Esophagus squamous epithelium (tissue), 5 donors: ENCODE measurements at places on chromosomes 16 and 17.
A peak's percentile ranks its signal among the peaks of the same experiment; 100 is the strongest.

DNA sequence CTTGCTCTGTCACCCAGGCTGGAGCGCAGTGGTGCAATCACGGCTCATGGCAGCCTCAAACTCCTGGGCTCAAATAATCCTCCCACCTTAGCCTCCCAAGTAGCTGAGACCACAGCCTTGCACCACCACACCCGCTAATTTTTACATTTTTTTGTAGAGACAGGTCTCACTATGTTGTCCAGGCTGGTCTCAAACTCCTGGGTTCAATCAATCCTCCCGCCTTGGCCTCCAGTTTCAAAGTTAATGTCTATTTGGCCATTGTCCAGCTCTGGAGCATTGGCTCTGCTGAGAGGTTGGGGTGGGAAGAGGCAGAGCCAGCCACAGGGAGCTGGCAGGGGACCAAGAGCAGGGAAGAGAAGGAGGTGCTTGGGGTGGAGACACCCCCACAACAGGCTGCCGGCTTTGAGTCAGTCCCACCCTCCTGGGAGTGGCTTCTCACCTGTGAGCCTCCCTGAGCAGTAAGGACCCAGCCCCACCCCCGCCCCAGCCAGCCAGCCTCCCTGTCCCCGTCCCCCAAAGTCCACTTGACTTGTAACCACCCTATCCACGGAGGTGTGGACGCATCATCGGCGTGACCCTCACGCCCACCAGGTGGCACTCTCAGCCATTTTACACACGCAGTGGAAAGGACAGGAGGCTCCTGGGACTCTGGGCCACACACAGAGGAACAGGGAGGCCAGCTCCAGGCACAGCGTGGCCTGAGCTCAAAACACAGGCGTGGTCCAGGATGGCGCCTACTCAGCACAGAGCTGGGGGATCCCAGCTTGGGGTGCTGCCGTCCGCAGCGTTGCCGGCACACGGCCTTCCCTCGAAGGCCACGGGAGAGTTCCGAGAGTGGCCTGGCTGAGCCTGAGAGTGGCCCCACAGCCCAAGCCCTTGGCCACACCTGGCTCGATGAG is 22.8 kb upstream of the PVALEF start:
- no peak for DNase-seq

GRCh38 chr17:12519956-12520594 is 145.6 kb upstream of the MYOCD start:
- no peak for DNase-seq

GRCh38 chr17:46001390-46002310 is 2.6 kb downstream of the STH start:
- DNase-seq = no peak

DNA sequence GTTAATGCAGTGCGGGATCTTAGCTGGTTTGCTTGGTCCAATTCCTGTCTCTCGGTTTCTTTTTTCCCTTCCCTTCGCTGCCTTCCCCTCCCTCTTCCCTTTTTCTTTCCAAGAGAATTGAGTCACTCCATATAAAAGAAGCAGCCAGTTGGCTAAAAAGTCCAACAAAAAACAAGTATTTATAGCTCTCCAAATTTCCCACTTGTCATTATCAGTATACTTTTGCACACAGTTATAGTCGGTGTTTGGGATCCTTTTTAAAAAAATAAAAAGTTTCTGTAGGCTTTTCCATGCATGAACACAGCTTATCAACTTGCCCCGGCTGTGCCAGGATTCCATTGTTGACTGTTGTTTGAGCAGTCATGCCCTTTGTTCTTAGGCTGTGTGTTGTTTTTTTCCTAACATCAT is 24.9 kb downstream of the HMOX2 start:
- no peak for DNase-seq

DNA sequence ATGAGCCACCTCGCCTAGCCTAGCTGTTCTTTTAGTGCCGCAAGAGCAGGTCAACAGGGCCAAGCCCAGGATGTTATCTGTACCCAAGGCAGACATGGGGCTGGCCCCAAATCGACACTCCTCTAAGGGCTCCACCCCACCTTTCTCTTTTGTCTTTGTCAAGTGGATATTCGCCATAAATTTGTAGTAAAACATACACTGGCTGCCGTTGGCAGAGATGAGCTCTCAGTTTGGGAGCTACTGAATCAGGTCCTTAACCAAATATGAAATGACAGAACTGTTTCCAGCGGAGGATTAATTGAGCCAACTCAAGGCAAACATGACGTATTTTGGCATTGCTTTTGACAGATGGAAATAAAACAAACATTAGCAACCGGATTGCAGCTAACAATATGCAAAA is 556.9 kb upstream of the CDH5 start:
- no peak for DNase-seq

GRCh38 chr17:66451188-66452149 is 149.1 kb downstream of the PRKCA start:
- DNase-seq = no peak

GRCh38 chr17:21201874-21202273 is 12.1 kb downstream of the TMEM11 start:
- DNase-seq = no peak

- DNase-seq = no peak
Measured at GRCh38 chr17:66351033-66351432, 48.6 kb downstream of the PRKCA start.

DNA sequence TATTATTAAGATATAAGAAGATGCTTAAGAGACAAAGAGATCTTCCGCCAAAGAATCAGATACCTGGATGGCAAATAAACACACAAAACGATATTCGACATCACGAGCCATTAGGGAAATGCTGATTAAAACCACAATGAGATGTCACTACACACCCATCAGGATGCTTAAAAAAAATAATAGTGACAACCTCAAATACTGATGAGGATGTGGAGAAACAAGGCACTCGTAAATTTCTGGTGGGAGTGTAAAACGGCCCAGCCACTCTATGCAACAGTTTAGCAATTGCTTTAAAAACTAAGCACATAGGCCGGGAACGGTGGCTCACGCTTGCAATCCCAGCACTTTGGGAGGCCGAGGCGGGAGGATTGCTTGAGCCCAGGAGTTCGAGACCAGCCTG is 39.4 kb downstream of the TBC1D16 start:
- DNase-seq = no peak

- no peak for DNase-seq
Measured at GRCh38 chr17:43018008-43018853, 4.0 kb downstream of the VAT1 start.

DNA sequence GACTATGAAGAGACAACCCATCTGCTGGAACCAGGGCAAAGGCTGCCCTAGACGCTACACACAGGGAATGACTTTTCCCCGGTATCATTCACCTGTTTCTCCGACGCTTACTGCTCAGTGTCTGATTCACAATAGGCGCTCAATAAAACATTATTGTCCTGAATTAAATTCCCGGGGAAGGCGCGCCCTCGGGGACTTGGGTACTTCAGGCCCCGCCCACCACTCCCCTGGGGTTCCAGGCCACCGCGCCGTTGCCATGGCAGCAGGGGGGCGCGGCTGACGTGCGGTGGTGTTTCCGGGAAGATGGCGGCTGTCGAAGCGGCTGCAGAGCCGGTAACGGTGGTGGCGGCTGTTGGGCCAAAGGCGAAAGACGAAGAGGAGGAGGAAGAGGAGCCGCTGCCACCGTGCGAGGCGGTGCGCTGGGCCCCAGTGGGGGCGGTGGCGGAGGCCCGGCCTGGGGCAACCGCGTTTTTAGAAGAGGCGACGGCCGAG is at the start of gene RUNDC1:
Gene RUNDC1, plus strand, starts transcription at position 292 of the 492 bp plus-strand sequence. Its CDS starts 12 bp downstream, at position 304.
- peak; percentile 54 for DNase-seq

DNA sequence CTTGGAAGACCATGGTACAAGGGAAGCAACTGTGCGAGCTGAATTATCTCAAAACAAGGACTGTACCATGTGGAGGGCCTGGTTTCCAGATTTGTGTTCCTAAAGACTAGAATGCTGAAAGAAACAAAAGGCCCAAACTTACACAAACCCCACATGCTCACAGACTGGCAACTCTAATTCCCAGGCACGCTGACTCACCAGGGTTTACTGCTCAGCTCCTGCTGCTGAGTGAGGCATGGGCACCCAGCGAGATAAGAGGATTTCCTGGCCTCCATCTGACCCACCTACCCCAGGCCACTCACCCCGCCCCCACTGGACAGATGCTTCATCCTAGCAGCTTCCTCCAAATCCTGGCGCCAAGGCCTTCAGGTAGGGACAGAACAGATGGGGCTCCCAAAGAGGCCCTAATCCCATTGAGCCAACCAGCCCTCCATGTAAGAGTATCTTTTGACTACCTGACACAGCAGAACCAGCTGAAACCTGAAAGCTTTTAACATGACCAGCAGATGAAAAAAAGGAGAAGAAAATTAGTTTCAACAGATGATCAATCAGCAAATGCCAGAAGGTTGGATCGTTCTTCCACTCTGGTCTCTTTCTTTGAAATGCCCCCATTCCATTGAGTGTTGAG is 33.9 kb downstream of the DCUN1D3 start:
- DNase-seq = no peak

DNA sequence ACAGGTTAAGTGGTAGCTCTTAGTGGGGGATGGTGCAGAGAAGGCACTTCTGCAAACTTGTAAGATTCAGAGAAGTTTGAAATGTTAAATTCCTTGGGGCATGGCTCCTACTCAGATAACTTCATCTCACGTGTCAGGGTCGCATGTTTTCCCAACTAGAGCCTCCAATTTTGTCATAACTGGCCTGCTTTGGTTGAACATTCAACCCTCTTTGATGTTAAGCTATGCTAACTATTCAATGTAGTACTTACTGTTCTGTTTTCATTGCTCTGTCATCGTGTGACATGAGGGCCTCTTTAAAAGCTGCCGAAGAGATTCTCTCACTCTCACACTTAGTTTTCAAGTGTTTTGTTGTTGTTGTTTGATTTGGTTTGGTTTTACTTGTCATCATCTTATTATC is 280.8 kb downstream of the CDH11 start:
- no peak for DNase-seq

DNA sequence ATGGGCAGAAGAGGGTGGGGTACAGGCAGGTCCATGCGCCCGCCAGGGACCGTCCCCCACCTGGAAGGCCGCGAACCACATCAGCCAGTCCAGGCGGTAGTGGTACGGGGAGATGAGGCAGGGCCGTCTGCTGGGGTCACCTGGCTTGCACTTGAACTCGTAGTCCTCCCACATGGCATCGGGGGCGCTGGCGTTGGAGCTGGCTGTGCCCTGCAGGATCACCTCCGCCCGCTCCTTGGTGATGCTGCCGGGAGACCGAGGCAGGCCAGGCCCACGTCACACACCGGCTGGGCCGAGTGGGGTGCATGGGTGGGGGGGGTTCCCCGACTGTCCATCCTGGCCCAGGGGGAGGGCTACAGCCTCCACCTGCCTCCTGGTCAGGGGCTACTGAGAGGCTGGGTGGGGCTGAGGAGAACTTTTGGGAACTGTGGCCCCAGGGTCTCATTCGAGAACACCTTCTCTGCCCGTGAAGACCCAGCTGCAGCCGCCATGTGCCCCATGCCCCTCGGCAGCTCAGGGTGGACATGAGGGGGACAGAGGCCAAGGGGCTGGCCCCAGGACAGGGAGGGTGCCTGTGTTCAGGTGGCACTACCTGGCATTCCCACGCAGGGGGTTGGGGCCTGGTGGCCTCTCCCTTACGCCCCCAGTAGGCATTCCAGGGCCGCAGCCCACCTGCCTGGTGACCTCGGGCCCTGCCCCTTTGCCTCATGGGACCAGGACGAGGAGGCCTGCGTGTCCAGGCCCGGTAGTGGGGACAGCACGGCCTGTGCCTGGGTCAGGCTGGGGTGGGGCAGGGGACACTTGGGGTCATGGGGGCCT is 69.5 kb upstream of the GNG13 start:
- no peak for DNase-seq

DNA sequence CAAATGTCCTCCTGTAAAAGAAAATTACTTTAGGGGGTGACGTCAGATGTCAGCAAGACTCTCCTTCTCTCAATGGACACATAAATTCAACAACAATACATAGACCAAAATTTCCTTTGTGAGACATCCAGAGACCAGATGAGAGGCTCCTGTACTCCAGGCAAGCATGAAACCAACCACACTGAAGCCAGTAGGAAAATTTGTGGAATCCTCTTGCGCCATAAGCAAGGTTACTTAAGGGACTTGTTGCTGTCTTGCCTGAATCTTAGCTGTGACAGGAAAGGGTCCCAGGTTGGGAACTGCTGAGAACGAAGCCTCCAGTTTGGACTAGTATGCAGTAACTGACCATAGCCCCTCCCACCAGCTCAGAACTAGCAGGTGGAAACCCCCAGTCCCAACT is 56.0 kb downstream of the CEP112 start:
- no peak for DNase-seq

DNA sequence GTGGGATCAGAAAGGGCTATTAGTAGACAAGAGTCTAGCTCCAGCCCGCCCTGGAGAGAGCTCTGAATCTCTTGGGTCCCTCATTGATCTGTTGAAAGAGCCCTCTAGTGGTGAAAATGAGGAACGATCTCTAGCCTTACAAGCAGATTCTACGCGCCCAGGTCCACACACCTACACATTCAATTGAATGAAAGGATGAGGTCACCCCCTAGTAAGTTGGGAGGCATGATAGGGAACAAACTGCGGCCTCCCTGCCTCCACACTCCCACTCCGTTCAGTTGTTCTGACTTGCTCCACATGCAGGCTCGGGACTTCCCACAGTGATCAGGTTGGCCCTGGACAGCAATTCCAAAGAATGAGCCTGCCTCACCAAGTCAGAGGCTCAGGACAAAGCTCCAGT is 2.9 kb upstream of the CACNG3 start:
- DNase-seq = no peak

GRCh38 chr17:9766970-9767369 is 24.4 kb downstream of the DHRS7C start:
- DNase-seq = no peak

DNA sequence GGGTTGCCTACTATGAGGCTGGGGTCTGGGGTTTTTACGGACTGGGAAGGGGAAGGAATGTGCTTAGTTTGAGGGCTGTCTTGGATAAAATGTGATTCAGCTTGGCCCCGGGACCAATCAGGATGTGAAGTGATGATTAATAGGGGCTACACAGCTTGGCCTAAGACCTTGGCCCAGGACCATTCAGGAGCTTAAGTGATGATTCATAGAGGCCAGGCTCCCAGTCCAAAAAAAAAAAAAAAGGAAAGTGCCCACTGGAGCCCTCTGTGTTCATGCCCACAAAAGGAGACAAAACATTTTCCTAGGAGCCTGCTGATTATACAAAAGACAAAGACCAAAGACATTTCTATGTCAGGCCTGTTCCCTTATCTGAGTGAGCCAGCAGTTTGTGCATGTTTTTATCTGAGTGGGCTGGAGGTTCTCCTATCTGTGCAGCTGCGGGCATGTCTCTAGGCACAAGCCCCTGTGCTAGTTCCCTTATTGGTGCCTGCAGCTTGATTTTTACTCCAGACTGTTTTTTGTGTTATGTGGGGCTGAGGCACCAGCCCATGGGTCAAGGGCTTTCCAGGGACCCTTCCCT is 898.2 kb upstream of the GOT2 start:
- DNase-seq = no peak
